Activated CD8-positive, alpha-beta memory T cell treated with anti-CD3 and anti-CD28 coated beads for 1 hour (primary cell): ENCODE measurements at places on chromosomes 12 and 14.
A peak's percentile ranks its signal among the peaks of the same experiment; 100 is the strongest.

- no peak for DNase-seq
Measured at GRCh38 chr14:80017795-80018194, 193.5 kb downstream of the DIO2 start.

GRCh38 chr12:62272936-62273552 is 12.8 kb downstream of the USP15 start:
- no peak for DNase-seq

DNA sequence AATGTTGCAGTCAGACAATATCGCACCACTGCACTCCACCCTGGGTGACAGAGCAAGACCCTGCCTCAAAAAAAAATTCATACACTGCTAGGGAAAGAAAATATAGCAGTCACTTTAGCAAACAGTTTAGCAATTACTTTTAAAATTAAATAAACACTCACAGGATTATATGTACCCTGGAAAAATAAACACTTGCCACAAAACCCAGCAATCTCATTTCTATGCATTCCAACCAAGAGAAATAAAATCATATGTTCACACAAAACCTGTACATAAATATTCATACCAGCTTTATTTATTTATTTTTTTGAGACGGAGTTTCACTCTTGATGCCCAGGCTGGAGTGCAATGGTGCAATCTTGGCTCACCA is 20.2 kb downstream of the ATXN2 start:
- no peak for DNase-seq

DNA sequence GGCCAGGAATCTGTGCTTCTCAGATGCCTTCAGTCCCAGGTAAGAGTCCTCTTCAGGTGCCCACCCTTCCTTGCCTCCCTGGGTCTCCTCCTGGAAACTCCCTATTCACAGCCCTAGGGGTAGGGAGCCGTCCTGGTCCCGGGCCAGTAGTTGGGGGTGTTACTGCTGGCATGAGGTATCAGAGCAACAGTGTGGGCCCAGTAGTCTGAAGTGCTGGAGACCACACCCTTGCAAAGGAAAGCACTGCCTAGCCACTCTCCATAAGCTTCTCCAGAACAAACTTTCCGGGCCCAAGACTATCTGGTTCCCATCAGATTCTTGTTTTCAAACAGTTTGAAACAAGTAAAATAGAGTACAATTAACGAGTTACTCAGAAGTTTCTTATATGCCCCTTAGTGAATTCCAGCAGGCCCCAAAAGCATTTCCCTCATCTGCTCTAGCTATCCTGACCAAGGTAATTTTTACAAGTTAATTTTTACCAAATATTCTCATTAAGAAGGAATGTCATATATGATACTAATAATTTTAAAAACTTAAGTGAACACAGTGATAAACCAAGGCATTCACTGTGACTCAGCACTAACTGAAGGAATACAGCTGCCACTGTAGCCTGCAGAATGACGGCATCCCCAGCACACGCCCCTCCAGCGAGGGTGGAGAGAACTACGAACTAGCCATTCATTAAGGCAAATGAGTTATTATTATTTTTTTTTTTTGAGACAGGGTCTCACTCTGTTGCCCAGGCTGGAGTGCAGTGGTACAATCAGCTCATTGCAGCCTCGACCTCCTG is 49.4 kb downstream of the MOK start:
- DNase-seq = no peak

DNA sequence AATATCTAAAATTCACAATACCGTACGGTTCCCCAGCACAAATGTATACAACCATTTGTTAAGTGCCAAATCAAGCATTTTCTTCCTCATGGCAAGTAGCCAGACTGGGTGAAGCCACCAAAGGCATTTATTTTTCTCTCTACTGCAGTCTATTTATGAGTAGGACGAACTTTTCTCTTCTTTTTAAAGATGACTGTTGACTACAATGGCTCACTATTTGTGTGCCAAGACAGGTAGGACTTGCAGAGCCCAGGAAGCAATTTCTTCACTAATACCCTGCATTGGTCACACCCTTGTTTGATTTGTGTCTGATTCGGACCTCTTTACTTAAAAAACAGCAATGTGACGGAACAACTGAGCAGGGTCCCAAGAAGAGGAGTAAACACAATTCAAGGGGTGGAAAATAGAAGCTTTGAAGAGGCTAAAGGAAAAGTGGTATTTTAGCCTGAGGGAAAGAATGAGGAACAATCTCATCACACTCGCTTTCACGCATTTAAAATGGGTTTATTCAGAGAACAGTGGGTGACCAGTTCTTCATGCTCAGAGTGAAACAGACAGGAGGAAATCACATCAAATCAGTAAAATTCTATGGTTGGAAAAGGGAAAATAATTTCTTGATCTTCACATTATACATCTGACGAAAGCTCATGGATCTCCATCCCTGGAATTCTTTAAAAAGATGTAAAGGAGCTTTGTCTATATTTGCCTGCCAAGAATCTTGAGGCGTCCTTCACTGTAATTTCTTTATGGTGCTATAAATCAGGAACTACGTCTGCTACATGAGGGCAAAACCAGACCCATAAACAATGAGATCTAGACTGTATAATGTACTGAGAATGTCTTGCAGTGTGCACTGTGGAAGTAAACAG is 183.8 kb downstream of the PPM1H start:
- DNase-seq = no peak

GRCh38 chr14:65755331-65755730 is 342.8 kb downstream of the FUT8 start:
- DNase-seq = no peak

DNA sequence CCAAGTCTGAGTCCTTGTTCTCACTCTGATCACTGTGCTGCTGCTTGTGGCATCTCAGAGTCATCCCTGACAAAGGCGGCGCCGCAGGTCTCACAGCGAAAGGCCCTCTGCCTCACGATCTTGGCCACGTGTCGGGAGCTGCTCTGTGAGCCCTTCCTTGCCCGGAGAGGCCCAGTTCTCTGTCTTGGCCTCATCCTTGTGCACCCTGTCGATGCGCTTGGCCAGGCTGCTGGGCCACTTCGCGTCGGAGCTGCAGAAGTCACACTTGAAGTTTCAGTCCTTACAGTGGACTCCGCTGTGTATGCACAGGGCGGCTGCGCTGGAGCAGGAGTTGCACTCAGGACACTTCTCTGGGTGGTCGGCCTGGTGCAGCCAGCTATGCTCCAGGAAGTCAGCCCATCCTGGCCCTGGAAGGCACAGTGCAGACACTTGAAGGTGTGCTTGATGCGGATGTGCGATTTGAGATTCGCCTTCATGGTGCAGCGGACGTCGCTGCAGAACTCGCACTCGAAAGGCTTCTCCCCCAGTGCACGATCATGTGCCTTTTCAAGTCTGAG is 36.4 kb upstream of the SAV1 start:
- DNase-seq = no peak

DNA sequence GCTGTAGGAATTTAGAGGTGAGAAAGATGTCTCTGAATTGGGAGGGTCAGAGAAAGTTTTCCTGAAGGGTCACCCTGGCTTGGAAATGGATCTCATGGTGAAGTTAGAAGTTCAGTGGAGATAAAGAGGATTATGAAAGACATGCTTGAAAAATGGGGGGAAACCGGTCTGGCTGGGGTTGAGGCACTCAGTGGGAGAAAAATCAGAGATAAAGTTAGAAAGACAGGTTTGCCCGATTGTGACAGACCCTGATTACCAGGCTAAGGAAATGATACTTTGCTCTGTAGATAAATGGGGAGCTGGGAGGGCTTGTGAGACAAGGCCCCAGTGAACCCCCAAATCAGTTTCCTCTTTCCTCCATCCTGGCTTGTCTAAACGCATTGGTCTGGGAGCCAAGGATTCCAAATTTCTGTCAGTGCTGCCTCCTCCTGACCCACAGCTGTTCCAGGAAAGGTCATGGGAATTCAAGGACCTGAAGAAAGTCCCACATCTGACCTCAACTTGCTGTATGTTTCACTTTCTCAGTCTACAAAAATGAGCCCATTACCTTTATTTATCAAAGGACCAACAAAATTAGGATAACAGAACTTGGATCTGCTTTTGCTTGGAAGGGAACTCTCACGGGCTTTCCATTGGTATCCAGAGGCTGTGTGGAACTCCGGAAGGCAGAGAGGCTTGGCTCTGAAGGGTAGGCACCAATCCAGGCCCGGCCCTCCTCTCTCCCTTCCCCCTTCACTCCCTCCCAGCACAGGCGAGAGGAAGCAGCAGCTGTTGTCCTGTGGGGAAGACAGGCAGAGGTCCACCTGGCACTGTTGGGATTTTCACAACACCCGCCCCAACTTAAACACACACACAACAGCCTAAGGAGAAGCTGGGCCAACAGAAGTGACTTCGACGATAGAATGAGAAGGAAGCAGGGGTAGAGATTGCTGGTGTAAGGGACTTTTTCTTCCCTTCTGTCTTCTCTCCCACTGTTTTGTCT is 3.4 kb upstream of the RNASE7 start:
- no peak for DNase-seq

GRCh38 chr14:21070610-21071224 is 613 bp downstream of the ARHGEF40 start:
- DNase-seq = no peak

- DNase-seq = peak; percentile 8
Measured at GRCh38 chr12:105084251-105085250, at the start of gene ALDH1L2. ALDH1L2 (minus strand) TSS chr12:105084458; CDS start chr12:105084436, 22 bp downstream.

DNA sequence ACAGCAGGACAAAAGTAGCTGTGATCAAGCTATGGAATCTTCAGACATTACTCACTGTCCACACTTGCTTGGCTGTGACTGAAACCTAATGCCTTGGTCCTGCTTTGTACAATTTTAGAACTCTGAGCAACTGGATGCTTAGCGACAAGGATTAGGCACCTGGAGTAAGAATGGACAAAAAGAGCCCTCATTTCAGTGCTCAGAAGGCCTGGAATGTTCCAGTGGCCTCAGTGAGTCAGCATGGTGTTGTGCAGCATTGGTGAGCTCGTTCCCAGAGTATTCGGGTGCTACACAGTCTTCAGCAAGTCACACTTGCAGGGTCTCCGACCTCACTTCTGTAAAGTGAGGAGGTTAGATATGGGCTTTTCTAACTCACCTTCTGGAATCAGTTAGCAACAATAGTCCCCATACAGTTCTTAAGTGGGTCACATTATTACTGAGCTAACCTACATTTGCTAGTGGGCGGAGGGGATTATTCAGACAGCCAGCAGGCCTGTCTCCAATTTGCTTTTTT is 108.0 kb upstream of the MDM1 start:
- DNase-seq = no peak

DNA sequence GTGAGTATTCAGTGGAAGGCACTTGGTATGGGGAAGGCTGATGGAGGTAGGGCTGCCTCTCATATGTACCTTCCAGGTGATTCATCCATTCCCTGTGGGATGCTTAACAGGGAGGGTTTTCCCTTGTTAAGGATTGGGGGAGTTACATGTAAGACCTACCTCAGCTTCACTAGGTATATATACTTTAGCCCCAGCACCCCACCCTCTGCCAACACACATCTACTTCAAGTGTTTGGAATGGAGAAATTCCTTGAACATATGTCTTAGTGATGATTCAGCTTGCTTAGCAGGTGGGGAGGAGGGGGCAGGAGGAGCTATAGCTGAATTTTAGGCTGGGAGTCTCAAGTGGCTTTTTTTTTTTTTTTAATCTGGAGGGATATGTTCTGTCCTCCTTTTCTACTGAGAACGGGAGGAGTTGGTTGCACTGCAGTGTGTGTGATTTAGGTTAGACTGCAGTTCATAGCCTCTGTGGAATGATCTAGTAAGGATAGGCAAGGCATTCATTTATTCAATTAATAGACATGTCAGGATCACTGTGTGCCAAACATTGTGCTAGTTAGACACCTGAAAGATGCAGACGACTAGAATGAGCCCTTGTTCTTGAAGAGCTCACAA is 1.7 kb downstream of the PIP4K2C start:
- DNase-seq = no peak

GRCh38 chr12:69732088-69732487 is 6.6 kb upstream of the RAB3IP start:
- no peak for DNase-seq

- DNase-seq = no peak
Measured at GRCh38 chr12:5033883-5034282, 9.8 kb upstream of the KCNA5 start.

GRCh38 chr14:50014809-50015430 is 101.5 kb downstream of the VCPKMT start:
- no peak for DNase-seq

DNA sequence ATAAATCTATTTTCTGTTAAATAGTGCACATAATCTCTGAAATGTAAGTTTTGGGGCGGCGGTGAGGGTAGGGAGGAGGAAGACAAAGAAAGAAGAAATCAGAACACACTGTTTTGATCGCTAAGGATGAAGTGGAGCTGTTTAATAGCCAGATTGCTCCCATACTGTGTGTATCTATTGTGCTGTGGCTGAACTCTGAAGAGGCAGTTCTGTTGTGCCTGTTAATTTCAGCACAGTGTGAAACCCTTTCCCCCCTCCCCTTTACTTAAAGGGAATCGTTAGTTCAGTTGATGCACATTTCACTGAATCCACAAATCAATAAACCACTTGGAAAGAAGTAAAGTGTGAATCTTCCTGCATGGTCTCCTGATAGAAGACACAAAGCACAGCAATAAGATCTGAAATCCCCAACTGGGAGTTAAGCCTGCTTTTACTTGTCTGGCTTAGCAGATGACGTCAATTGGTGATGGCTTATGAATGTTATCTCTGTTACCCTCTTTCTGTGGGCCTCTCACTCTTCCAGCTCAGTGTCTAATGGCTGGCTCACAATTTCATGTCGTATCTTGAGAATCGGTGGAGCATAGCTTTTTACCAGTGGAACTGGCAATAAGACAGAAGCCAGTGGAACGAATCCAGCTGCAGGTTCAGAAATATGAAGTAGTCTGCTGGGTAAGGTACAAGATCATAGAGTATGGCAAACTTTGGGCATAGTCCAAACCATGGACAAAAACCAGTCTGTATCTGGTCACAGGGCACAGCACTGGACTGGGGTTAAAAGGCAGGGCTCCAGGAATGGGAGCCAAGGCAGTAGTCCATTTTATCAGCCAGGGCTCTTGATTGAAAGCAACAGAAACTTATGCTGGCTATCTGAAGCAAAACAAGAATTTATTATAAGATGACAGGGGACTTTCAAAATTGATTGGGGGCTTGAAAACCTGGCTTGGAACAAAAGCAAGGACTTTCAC is 413.5 kb upstream of the SEL1L start:
- DNase-seq = no peak

GRCh38 chr14:59297071-59297776 is 108.8 kb downstream of the DAAM1 start:
- no peak for DNase-seq

DNA sequence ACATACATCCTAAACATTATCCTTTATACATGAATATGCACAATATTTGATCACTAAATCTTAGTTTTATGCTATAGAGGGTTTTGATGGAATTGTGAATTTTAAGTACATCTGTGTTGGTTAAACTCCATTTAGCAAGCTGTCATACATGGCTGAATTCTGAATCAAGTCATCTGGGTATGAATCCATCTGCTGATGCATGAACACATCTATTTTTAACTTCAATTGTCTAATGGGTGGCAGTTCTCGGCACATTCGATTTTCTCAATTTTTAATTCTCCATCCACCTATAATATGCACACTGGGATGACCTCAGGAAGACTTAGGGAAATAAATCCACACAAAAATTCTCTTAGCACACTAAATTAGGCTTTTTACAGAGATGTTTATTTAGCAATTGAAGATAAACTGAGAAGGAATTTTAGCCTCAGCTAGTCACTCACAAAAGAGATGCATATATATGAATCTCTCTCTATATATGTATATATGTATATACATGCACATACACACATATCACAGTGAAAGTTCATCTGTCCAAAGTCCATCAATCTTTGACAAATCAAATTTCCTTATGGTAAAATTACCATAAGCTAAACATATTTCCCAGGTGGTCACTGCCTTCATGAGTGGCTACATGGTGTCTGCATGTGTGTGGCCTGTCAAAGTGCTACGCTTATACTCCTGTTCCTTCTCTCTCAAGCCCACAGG is 44.5 kb upstream of the VPS33A start:
- DNase-seq = no peak

GRCh38 chr12:89208661-89209096 is 143.6 kb downstream of the DUSP6 start:
- DNase-seq = no peak
